T follicular helper cell (primary cell): ENCODE measurements at places on chromosomes 12 and 14.

DNA sequence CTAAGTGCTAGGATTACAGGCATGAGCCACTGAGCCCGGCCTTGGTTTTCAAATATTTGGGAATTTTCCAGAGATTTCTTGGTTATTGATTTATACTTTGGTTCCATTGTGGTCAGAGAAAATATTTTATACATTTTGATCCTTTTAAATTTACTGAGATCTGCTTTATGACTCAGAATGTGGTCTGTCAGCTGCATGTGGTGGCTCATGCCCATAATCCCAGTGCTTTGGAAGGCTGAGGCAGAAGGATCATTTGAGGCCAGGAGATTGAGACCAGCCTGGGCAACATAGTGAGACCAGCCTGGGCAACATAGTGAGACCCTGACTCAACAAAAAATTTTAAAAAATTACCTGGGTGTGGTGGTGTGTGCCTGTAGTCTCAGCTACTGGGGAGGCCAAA, 49.8 kb downstream of the ADCK1 start:
- DNase-seq: no peak

GRCh38 chr14:96991226-96991625, 194.0 kb downstream of the VRK1 start:
- no peak for DNase-seq

DNA sequence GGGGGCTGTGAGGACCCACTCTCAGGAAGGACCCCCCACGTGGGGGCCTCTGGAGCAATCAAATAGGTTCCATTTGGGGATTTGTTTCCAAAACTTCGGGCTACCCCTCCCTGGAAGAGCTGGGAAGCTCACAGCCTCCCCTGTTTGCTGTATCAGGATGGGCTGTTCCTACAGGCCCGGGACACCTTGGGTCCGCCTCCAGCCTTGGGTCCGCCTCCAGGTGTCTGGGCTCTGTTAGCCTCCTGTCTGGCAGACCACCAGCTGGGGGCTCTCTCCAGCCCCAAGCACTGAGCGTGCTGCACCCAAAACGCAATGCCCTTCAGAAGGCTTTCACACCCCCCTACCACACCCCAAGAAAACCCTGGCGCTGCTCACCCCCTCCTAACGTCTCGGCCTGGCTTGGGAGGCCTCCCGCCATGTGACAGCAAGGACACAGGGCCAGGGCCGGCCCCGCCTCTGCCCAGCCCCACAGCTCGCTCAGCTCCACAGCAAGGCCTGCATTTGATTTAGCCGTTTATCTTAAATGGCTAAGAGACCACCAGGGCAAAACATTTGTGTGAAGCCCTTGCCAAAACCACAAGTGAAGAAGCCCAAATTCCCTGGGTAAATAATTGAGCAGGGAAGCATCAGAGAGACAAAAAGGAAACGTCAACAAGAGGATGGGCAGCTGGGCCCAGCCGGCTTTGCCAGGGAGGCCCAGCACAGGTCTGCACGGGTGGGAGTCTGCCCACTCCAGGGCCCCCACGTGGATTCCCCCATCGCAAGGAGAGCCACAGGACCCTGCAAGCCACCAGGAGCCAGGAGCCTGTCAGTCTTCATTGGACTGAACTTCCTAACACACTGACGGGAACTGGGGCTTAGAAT, 39.9 kb downstream of the BCL11B start:
- no peak for DNase-seq

DNA sequence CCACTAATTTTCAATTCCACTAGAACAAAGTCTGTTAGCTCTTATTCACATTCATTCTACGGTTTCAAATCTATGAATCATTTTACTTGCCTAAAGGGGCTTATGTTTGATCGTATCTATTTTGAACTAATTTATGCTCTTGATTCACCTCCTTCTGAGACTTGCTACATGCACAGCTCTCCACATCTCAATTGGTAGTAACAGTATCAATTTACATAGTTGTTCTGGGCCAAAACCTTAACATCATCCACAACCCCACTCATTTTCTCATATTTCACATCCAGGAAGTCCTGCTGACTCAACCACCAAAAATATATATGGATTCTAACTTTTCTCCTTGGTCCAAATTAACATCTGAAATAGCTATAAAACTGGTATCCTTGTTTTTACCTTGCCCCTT, 208.6 kb downstream of the RASSF9 start:
- no peak for DNase-seq

DNA sequence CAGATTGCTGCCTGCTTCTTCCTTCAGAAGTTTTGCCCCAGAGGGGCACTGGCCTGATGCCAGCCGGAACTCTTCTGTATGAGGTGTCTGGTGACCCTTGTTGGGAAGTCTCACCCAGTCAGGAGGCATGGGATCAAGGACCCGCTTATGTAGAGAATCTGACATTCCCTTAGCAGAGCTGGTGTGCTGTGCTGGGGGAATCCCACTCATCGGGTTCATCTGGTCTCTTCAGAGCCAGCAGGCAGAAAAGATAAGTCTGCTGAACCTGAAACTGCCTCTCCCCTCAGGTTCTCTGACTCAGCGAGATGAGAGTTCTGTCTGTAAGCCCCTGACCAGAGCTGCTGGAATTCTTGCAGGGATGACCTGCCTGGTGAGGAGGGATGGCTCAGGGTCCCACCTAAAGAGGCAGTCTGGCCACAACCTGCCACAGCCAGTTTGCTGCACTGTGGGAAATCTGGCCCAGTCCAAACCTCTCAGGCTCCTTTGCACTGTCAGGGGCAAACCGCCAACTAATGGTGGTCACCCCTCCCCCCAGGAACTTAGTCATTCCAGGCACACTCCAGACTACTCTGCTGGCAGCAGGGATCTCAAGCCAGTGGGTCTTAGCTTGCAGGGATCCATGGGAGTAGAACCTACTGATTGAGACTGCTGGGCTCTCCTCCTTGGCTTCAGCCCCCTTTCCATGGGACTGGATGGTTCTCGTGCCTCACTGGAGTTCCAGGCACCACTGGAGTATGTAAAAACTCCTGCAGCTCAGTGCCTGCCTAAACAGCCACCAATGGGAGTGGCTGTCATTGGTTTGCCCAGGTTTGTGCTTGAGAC, 4.1 kb downstream of the CLEC2D start:
- peak; percentile 38 for DNase-seq

DNA sequence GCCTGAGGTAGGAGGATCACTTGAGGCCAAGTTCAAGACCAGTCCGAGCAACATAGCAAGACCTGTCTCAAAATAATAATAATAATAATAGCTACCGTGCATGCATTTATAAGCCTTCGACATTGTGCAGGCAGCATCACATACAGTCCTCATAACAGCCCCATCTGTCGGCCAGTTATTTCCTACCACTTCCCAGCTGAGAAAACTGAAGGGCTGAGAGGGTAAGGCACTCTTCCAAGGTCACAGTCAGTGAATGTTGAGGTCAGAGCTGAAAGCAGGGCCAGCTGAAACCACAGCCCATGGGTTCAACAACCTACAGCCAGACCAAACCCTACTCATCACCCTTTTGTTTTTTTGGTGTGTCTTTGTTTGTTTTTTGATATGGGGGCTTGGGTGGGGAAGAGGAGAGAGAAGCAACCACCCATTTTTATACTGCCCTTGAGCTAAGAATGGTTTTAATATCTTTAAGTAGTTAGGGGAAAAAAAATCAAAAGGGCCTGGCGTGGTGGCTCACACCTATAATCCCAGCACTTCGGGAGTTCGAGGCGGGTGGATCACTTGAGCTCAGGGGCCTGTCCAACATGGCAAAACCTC, 16.8 kb upstream of the ITPK1 start:
- no peak for DNase-seq
